ENCODE measurements at places on chromosomes 12 and 14.

DNA sequence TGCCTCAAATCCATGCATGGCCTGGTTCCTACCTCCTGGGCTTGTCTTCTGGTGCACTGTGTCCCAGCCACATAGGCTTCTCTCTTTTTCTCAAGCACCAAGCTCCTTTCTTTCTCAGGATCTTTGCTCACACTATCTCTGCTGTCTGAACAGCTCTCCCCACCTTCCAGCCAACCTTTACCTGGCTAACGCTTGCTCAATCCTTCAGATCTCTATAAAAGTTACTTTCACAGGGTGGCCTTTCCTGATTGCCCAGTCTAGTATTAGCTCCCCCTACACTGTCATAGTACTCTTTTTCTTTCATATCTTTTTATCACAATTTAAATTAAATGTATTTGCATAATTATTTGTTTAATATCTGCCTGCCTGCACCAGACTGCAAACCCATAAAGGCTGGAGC is 3.8 kb downstream of the PARP11 start:
- no peak for DNase-seq
- no peaks in the 10 kb centered on the region for H3K36me3 ChIP-seq
- no peaks in the 10 kb centered on the region for H3K27me3 ChIP-seq
- no peak overlapping the region for H3K4me3 ChIP-seq

DNA sequence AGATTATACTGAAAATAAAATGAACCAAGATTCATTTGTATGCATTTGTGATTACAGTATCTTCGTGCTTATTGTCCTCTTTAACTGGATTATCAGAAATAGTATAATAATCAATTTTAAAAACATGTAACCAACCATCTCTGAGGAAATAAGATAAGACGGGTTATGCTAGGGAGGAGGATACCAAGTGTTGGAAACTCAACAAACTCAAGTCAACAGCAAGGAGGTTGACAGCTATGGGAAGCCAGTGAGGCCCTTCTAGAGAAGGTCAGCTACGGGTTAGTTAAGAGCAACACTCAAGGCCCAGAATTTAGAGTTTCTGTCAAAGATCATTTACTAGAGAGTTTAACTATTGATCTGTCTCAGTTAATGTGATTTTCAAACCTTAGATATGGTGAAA is 137.2 kb downstream of the PDZRN4 start:
- no peak overlapping the region for H3K4me3 ChIP-seq
- H3K27ac ChIP-seq = no peak overlapping the region
- no peaks in the 10 kb centered on the region for H3K4me1 ChIP-seq

GRCh38 chr12:64532734-64533351 is 77.5 kb upstream of the RASSF3 start:
- no peak overlapping the region for H3K4me3 ChIP-seq
- no peak overlapping the region for H3K27ac ChIP-seq
- no peak for DNase-seq
- no peaks in the 10 kb centered on the region for H3K4me1 ChIP-seq
- H3K27me3 ChIP-seq = no peaks in the 10 kb centered on the region

DNA sequence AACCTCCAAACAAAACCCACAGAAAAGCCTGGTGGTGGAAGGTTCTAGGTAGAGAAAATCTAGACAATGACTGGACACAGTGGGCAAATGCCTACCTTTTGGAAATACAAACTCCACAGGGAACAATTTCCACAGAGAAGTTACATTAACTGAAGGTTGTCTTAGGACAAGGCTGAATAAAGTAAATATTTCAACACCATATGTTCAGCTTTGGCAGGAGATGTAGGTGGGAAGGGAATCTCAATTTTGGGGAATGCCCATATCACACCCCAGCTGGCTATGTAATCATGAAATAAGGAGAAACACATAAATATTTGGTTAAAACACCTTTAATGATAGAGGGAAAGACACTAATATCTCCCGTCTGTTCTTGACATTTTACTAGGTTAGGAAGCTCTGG is 5.4 kb downstream of the SALL2 start:
- H3K4me1 ChIP-seq = no peaks in the 10 kb centered on the region
- no peaks in the 10 kb centered on the region for H3K27me3 ChIP-seq
- no peaks in the 10 kb centered on the region for H3K36me3 ChIP-seq
- H3K4me3 ChIP-seq = no peak overlapping the region

DNA sequence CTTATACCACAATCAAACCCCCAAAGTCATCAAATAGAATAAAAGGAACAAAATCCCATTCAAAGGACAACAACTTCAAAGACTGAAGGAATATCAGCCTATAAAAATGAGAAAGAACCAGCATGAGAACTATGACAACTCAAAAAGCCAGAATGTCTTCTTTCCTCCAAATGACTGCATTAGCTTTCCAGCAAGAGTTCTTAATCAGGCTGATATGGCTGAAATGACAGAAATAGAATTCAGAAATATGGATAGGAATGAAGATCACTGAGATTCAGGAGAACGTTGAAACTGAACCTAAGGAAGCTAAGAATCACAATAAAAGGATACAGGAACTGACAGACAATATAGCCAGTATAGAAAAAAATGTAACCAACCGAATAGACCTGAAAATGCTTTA is 109.5 kb downstream of the SINHCAF start:
- H3K4me3 ChIP-seq = no peak overlapping the region
- H3K27ac ChIP-seq = no peak overlapping the region
- H3K4me1 ChIP-seq = no peaks in the 10 kb centered on the region
- H3K36me3 ChIP-seq = no peaks in the 10 kb centered on the region

DNA sequence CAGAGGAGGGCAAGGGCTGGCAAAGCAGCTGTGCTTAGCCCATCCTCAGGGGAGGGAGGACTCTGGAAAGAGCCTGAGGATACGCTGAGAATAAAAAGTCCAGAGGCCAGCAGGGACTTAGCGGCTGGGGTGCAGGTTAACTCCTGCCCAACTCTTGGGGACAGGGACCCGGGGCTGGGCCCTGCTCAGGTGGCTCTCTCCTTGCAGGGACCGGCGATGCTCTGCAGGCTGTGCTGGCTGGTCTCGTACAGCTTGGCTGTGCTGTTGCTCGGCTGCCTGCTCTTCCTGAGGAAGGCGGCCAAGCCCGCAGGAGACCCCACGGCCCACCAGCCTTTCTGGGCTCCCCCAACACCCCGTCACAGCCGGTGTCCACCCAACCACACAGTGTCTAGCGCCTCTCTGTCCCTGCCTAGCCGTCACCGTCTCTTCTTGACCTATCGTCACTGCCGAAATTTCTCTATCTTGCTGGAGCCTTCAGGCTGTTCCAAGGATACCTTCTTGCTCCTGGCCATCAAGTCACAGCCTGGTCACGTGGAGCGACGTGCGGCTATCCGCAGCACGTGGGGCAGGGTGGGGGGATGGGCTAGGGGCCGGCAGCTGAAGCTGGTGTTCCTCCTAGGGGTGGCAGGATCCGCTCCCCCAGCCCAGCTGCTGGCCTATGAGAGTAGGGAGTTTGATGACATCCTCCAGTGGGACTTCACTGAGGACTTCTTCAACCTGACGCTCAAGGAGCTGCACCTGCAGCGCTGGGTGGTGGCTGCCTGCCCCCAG is 2.8 kb downstream of the B3GNT4 start:
- peaks cover 18% of the 10 kb centered on the region for H3K27me3 ChIP-seq
- peaks cover 10% of the 10 kb centered on the region for H3K4me1 ChIP-seq
- no peaks in the 10 kb centered on the region for H3K36me3 ChIP-seq
- no peak overlapping the region for H3K27ac ChIP-seq
- no peak for DNase-seq

DNA sequence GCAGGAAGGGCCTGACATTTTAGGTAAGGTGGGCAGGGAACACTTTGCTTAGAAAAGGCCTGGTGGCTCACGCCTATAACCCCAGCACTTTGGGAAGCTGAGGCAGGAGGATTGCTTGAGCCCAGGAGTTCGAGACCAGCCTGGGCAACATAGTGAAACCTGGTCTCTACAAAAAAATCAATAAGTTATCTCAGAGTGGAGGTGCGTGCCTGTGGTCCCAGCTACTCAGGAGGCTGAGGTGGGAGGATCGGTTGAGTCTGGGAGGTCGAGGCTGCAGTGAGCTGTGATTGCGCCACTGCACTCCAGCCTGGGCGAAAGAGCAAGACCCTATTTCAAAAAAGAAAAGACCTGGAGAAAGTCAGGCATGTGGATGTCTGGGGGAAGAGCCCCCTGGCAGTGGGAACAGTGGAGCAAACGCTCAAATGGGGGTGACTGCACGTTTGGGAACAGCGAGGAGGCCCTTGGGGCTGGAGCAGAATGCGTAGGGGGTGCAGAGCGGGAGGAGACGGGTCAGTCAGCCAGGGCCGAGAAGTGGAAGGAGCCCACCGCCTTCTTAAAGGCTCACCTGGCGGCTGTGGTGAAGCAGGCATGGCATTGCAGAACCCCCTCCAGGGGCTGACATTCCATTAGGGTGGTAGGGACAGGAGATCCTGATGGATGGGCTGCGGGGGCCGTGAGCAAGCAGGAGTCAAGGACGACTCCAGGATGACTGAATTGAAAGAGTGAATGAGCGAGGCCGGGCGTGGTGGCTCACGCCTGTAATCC is 6.2 kb upstream of the KIF26A start:
- H3K27ac ChIP-seq = no peak overlapping the region
- peaks cover 9% of the 10 kb centered on the region for H3K4me1 ChIP-seq

- H3K4me1 ChIP-seq = no peaks in the 10 kb centered on the region
- no peaks in the 10 kb centered on the region for H3K27me3 ChIP-seq
- no peak overlapping the region for H3K27ac ChIP-seq
- H3K4me3 ChIP-seq = no peak overlapping the region
These were observed 320.5 kb downstream of the PRKD1 start for GRCh38 chr14:29607169-29607568.
